ENCODE measurements at places on chromosomes 5 and 9. TPM values are rescaled to one million over a fixed set of nuclear protein-coding genes. Genes with fewer than 3 reads are reported as not detected.

DNA sequence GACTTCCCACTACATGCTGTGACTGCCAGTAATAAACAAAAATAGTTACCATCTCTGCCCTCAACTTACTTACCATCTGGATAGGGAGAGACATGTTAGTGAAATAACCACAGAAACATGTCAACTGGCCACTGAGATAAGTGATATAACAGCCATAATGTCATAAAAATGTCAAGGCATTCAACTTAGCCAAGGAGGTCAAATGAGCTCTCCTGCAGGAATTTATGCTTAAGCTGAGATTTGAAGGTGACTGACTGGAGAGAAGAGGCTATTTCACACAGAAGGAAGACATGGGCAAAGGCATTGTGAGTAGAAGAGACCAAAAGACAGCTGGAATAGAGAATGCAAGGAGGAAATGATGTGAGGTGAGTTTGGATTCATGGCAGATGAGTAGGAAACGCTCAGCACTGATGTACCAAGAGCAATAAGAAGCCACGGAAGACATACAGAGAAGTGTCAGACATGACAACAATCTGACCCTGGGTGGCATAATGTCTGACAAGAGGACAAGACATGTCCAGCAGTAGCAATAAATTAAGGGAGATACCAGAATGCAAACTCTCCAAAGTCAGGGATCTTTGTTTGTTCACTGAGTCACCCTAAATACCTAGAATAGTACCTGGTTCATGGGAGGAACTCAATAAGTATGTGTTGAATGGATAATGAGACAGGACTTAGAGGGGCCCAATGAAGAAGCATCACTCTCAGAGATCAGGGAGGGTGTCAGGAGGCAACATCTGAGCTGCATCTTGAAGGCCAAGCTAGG lies 318.8 kb downstream of the ACTL7B start:
- no peak for DNase-seq

- peak; percentile 58 for DNase-seq
These were observed 1.0 kb downstream of the SET start for GRCh38 chr9:128689820-128690683.

DNA sequence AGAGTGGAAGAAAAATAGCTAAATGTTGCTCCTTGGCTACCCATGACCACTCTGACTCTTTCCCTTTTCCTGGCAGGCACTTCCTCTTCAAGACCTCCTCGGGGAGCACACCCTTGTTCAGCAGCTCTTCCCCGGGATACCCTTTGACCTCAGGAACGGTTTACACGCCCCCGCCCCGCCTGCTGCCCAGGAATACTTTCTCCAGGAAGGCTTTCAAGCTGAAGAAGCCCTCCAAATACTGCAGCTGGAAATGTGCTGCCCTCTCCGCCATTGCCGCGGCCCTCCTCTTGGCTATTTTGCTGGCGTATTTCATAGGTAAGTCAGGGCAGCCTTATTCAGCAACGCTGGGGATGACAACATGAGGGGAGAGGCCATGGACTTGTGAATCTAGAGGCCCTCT lies 298.6 kb upstream of the WWC1 start:
- DNase-seq: no peak

- no peak for DNase-seq
These were observed 369.5 kb downstream of the MLLT3 start for GRCh38 chr9:20252778-20253177.

PCDHB12 gene
- 4.7 TPM for polyA plus RNA-seq

- DNase-seq: no peak
These were observed 19.5 kb upstream of the SNAPC3 start for GRCh38 chr9:15403155-15403554.
